Endothelial cell (in vitro differentiated cells): ENCODE measurements at places on chromosomes 1 and 21. TPM values are rescaled to one million over a fixed set of nuclear protein-coding genes. Genes with fewer than 3 reads are reported as not detected.

SLC44A5 gene
- 3.4 TPM for total RNA-seq

AMPD1 gene
- not detected for total RNA-seq

GRCh38 chr1:54872036-54872331 lies 15.0 kb downstream of the DHCR24 start:
- no peaks in the 10 kb centered on the region for H3K4me1 ChIP-seq
- peaks cover 41% of the 10 kb centered on the region for H3K36me3 ChIP-seq
- no peak overlapping the region for H3K27ac ChIP-seq
- DNase-seq: no peak

DNA sequence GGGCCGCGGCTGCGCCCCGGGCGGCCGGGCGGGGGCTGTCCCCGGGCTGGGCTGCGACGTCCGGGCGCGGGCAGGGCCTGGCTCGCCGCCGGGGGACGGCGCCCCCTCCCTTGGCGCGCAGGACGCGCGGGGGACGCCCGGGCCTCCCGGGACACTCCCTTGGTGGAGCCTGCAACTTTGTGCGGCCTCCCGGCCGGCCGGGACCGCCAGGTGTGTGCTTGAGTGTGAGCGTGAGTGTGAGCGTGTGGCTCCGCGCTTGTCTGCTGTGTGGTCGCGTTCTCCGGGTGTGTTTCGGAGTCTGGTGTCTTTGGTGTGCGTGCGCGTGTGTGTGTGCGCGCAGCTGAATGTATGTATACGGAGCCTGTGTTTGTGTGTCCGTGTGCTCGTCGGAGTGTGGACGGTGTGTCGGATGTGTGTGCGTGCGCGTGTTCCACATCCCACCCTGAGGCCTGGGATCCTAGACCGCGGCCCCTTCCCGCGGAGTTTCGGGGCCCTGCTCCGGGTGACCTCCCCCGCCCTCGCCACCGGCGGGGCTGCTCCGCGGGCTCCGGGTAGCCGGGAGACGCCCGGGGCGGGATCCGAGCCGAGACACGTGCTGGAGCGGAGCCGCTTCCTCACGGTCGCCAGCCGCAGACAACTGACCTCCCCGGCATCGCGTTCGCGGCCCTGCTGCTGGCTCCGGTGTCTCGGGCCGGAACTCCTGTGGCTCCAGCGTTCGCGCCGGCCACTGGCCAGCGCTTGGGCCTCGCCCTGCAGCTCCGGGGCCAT lies 1.7 kb downstream of the PTPRU start:
- H3K27ac ChIP-seq: no peak overlapping the region
- H3K36me3 ChIP-seq: peaks cover 10% of the 10 kb centered on the region
- H3K4me1 ChIP-seq: peaks cover 20% of the 10 kb centered on the region
- peak overlapping the region; percentile 91 for H3K4me3 ChIP-seq
- peak; percentile 38 for DNase-seq
- H3K27me3 ChIP-seq: peaks cover 31% of the 10 kb centered on the region

GRCh38 chr1:166695115-166695514 lies 144.2 kb upstream of the POGK start:
- H3K27ac ChIP-seq: no peak overlapping the region
- no peaks in the 10 kb centered on the region for H3K27me3 ChIP-seq
- no peak for DNase-seq
- no peak overlapping the region for H3K4me3 ChIP-seq
